Activated naive CD4-positive, alpha-beta T cell treated with anti-CD3 and anti-CD28 coated beads, Interleukin-2, amount 50 U/mL, for 16 hours (primary cell): ENCODE measurements at places on chromosomes 4 and X.
A peak's percentile ranks its signal among the peaks of the same experiment; 100 is the strongest.

- peak; percentile 9 for DNase-seq
These were observed 929 bp downstream of the ZBTB33 start for GRCh38 chrX:120251471-120252011.

DNA sequence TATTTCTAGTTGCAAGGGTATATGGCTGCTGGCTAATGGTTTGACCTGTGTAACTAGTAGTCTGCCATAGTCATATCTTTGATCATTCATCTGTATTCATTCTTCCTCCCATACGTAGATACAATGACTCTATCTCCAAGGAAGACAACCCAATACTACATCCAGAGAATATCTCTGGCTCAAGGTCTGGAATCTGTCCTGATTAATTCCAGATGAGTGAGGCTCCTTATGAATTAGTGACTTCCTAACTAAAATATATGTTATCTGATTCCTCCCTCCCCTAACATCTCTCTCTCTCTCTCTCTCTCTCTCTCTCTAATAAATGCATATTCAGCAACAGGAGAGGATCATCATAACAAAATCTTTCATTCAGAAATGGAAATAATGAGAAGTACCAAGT, 641.5 kb downstream of the FAT4 start:
- DNase-seq = no peak

DNA sequence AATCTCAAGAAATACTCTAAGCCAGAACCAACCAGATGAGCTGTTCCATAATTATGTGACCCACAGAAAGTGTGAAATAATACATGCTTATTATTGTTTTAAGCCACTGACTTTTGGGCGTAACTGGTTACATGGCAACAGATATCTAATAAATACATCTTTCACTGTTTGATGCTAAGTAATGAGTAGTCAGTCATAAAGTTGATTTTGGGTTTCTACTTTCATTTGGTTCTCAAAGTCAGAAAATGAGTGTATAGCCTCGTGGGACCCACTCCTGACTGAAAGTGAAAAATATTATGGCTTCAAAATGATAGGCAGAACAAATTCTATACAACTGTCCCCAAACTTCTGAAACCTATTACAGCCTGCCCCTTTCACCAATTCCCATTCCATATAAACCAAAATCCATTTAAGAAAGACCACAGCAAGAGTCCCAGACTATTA, 88.0 kb upstream of the CBR4 start:
- DNase-seq = no peak

DNA sequence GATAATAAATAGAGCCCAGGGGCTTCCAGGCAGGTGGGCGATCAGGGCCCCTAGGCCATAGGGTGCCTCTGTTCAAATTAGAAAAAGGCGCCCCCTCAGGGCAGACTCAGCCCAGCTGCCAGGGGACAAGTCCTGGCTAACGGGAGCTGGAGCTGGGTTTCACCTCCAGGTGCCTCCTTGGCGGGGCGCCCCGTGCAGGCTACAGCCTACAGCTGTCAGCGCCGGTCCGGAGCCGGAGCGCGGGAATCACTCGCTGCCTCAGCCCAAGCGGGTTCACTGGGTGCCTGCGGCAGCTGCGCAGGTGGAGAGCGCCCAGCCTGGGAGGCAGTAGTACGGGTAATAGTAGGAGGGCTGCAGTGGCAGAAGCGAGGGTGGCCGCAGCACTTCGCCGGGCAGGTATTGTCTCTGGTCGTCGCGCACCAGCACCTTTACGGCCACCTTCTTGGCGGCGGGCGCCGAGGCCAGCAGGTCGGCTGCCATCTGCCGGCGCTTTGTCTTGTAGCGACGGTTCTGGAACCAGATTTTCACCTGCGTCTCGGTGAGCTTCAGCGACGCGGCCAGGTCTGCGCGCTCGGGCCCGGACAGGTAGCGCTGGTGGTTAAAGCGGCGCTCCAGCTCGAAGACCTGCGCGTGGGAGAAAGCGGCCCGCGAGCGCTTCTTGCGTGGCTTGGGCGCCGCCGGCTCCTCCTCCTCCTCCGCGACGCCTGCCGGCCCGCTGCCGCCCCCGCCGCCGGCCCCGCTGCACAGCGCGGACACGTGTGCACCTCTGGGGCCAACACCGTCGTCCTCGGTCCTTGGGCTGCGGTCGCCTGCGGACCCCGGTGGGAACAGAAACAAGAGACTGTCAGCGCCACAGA, 2.4 kb downstream of the NKX3-2 start:
- DNase-seq = peak; percentile 43

- no peak for DNase-seq
These were observed 506.7 kb downstream of the BCOR start for GRCh38 chrX:39591099-39591498.

- DNase-seq = no peak
These were observed 1.9 kb downstream of the SEC24D start for GRCh38 chr4:118834070-118834469.

DNA sequence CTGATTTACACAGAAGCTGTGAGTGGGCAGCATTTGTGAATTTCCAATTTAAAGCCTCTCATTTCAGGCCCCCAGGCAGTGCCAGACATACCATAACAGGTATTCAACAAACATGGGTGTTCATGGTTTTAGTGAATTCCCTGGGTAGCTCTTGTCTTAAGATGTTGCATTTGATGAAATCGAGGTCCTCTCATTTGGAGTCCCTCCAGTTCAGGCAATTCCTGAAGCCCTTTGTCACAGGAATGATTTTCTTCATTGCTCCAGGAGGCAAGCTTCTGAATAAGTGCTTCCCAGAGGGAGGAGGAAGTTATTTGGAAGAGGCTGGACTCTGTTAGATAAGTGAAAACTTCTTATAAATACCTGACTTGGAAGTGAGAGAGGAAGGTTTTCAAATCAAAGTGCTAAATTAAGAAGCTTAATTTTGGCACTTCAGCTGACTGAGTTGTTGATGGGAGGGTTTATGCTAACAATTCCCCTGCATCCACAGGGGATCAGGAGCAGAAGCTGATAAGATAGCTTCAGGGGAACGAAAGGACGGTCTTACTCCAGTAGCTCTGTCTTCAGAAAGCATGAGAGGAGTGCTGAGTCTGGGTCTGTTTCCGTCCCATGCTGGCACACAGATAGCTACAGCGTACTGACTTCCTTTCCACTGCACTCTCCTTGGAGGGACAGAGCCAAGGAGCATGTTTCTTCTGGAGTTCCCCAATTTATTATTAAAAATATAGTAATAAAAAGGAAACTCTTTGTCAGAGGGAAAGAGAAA, 543.1 kb downstream of the GBA3 start:
- no peak for DNase-seq

GRCh38 chrX:3521396-3521795, 174.9 kb upstream of the MXRA5 start:
- no peak for DNase-seq

DNA sequence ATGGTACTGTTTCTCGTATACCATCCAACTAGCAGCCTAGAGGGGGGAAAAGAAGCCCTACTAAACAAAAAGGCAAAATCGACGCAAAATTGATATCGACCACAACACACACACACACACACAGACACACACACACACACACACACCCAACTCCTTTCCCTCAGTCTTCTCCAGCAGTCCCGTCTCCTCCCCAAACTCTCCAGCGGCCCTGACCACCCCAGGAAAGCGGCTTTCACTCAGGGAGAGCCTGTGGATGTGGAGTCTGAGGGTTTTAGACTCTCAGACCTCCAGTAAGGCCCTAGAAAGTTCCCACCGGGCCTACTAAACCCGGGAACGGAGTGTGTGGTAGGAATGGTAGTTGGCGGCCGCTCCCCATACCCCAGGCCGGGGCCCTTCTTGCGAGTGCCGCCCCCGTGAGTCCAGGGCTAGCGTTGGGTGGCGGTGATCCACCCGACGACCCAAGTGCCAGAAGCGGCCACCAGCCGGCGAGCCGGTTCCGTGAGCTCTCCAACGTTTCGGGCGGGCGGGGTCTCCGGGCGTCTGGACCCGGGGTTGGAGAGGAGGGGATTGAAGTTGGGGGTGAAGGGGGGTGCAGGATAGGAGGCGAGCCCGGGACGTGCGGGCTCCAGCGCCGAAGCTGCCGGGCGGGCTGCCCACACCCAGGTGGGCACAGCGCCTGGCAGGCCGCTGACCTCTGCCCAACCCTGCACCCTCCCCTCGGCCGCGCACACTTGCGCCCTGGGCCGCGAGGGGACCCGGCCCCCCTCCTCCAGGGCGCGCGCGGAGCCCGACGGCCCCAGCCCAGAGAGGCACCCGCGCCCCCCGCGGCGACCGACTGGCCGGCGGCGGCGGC, 13.7 kb downstream of the ARX start:
- no peak for DNase-seq

- no peak for DNase-seq
These were observed 20.8 kb upstream of the TMEM184C start for GRCh38 chr4:147596377-147596776.

- DNase-seq = peak; percentile 5
These were observed 2.1 kb downstream of the KLHL34 start for GRCh38 chrX:21655901-21656586.

DNA sequence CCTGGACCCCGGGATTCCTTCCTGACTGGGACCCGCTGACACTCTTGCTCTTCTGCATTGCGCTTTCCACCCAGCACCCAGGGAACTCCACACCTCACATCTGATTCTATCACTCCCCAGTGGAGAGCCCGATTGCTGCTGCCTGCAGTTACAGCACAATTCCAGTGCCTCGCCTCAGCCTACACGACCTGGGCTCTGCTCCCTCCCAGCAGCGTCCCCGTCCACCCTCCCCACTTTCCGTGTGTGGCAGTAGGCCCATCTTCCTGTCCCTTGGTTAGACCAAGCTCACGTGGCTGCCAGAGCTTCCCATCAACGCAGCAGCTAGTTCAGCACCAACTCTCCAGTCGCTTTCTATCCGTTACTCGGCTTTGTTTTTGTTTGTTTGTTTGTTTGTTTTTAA, 66.6 kb upstream of the SORBS2 start:
- DNase-seq = no peak

- no peak for DNase-seq
These were observed 93.2 kb upstream of the PRKX start for GRCh38 chrX:3806630-3807029.

GRCh38 chr4:108933046-108933445, 170.2 kb upstream of the ETNPPL start:
- DNase-seq = no peak

DNA sequence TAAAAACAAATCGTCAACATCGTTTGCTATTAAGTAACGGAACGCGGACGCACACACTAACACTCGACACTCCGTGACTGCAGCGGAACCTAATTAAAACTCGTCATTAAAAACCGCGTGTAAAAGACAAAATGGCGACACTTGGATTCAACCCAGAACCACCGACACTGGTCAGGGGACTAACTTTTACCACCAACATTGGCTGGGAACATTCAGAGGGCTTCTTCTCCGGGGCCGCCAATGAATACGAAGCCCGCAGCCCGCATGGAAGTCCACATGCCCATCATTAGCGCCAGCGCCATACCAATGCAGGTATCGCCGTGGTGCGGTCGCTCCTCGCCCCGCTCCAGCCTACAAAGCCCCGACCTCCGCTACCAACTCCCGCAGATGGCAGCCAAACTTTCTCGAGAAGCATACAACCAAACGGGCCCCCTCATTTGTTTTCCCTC, 498 bp downstream of the RBMX start:
- peak; percentile 31 for DNase-seq

- DNase-seq = no peak
These were observed at the start of gene PRRG1 for GRCh38 chrX:37349221-37350033. TSS of gene PRRG1 (plus strand) at chrX:37349364. CDS start at chrX:37406250, 56,886 bp downstream.

DNA sequence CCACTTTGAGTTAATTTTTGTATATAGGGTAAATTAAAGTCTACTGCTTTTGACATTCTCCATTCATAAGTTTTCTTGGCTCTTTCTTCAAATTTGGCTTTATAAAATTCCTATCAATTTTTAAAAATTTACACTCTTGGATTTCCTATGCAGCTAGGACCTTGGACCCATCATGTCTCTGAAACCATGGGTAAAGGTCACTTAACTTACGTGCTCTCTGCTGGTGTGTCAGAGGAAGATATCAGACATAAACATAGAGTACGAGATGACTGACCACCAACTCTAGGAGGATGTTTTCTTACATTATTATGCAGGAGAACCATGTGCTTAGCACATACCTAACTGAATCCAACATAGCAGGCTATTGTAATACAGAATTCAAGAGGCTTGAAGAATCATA, 62.5 kb upstream of the C1GALT1C1 start:
- no peak for DNase-seq

- DNase-seq = no peak
These were observed at the start of the genes CT45A10 and SAGE1 for GRCh38 chrX:135893294-135893817. TSS of gene CT45A10 (minus strand) at chrX:135893444. CDS start at chrX:135885344, 8,100 bp downstream. TSS of gene SAGE1 (plus strand) at chrX:135893716. CDS start at chrX:135896243, 2,527 bp downstream.

DNA sequence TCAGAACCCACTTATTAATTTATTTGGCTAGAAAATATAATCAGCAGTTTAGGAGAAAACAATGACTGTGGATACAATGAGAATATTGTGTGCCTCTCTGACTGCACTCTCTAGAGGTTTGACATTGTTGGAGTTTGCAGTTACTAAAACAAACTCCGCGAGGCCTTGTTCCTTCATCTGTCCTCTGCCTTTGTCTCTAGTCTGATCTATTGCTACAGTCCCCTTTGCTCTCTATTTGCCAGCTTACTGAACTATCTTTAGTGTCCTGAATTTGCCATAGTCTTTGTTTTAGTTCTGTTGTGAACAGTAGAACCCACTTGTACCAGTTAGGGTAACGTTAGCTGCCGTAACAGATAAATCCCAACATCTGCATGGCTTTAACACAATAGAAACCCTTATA, 81.4 kb upstream of the RPS6KA3 start:
- no peak for DNase-seq

- DNase-seq = no peak
These were observed 350.3 kb downstream of the ZIC3 start for GRCh38 chrX:137916090-137916746.

DNA sequence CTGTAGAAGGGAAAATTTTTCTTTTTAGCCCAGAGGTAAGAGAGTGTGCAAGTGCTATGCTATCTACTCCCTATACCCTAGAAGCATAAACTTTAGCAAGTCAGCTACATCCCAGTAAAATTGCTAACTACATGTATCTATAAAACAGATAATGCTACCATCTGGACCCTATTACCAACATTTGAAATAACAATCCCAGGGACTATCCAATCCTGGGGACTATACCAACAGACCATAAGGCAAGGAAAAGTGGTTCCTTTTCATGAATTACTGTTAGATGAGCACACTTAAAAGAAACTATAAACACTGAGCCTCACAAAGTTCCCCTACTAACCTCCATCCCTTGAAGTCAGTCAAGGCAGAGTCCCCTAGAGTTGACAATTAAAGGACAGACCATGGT, 213.6 kb upstream of the VEGFC start:
- no peak for DNase-seq

DNA sequence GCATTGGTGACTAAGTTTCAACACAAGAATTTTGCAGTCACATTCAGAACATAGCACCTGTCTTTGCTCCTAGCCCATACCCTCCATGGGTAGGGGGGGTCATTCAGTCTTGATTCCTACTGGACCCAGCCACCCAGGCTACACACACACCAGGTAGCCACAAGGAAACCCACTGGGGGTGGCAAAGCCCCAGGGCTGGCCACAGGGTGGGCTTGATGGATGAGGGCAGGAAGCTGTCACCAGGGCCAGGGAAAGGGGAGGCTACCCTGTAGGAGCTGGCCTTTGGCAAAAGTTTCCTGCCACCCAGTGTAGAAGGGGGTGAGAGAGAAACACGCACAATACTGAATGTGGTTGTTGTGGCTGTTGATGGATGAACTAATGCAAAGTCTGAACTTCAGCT, 74.5 kb upstream of the NKX1-1 start:
- peak; percentile 7 for DNase-seq

GRCh38 chr4:132026166-132026565, 1122.9 kb upstream of the PCDH10 start:
- no peak for DNase-seq
